ENCODE measurements at places on chromosomes 1 and 21.

DNA sequence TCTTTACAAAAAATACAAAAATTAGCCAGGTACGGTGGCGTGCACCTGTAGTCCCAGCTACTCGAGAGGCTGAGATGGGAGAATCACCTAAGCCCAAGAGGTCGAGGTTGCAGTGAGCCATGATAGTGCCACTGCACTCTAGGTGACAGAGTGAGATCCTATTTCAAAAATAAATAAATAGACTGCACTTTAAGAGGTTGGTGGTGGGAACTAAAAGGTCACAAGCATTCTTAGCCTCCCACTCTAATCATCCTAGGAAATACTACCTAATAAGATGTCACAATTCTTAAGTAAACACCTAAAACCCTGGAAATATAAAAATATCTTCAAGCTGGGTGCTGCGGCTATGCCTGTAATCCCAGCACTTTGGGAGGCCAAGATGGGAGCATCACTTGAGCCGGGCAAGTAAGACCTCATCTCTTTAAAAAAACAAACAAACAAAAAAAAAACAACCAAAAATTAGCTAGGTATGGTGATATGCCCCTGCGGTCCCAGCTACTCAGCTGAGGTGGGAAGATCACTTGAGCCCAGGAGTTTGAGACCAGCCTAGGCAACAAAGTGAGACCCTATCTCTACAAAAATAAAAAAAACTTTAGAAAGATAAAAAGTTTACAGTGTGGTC, 4.1 kb downstream of the DCAF8 start:
- no peak for DNase-seq

DNA sequence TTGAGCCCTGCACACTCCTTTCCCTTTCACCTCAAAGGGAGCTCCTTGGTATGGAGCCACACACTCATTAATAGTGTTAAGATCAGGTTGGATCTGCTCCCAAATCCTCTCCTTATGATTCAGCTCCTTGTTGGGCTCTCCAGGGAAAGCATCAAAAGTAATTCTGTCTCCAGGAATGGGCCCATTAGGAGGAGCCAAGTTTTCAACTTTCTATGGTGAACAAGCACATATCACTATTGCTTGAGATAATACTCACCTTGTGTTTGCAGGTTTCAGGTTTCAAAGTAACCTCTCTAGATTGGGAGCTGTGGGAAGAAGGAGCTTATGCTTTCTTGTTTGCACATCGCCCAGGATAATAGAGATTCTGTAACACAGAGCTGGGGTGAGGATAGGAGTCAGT, 164.8 kb downstream of the TNFSF18 start:
- peak; percentile 44 for DNase-seq

DNA sequence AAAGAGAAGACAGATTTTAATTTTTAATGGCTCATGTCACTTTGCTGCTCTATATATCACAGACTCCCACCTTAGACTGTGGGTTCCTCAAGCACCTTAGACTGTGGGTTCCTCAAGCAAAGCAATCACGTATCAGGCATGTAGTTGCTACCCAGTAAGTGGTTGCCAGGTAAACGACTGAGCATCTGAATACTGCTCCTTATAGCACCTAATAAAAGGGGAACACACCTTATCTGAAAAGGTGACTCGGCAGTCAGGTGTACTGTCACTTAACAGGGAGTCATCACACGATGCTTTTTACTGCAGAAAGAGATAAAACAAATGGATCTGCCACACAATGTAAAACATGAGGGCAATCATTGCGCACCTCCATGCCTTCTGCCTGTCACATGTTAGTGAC, 92.5 kb upstream of the LPGAT1 start:
- DNase-seq: no peak

DNA sequence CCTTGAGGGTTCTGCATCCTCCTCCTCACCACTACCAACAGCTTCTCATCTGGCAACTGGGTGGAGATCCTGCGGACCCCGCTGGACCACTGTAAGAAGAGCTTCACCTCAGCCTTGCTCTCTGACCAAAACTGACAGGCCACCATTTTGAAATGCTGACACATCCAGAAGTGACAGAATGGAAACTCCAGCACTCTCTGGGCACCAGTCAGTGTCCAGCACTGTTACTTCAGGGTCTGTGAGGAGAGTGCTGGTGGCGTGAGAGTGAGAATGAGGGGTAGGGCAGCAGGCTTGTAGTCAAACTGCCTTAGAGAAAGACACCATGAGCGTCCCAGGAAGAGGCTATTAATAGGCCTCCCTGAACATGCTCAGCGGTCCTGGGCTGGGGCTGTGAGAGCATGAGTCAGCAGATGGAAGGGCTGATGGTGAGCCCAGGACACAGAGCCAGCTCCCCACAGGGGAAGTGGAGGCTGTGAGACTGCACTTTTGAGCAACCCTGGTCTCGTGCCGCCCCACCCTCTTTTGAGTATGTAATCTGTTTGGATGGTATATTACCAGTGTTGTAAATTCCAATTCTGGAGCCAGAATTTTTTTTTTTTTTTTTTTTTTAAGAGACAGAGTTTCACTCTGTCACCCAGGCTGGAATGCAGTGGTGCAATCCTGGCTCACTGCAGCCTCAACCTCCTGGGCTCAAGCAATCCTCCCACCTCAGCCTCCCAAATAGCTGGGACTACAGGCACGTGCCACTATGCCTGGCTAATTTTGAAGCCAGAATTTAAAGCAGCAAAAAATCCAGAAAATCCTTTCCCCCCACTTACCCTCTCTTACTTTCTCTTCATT, 34.4 kb upstream of the SLC30A1 start:
- DNase-seq: peak; percentile 80

GRCh38 chr1:227749916-227750710, 14.9 kb downstream of the SNAP47 start:
- no peak for DNase-seq

GRCh38 chr1:61121631-61122030, 39.3 kb downstream of the NFIA start:
- DNase-seq: no peak

- no peak for DNase-seq
Observed at GRCh38 chr1:235050911-235051360, 77.7 kb downstream of the TOMM20 start.

- DNase-seq: no peak
Observed at GRCh38 chr1:25544819-25545218, 1.4 kb downstream of the LDLRAP1 start.

GRCh38 chr1:236377832-236378535, 16.1 kb upstream of the EDARADD start:
- no peak for DNase-seq

DNA sequence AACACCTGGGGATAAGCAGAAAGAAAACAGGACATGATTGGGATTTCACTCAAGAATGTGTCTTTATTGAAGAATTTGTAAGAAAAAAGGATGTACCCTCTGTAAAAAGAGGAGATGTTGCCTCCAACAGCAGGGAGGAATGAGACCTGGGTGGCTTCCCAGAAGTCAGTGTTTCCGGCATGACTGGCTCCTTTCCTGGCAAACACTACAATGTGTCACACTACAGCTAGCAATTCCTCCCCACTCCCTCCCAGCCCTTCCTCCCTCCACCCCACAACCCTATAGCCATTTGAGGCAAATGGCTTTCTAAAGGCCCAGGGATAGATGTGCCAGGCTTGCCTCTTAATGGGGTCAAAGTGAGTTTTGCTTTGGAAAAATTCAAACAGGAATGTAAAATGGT, 11.5 kb upstream of the COL8A2 start:
- DNase-seq: peak; percentile 63

- DNase-seq: peak; percentile 17
Observed at GRCh38 chr1:201329286-201329685, 46.0 kb downstream of the PKP1 start.

GRCh38 chr1:24111996-24112779, at the start of gene MYOM3:
TSS of gene MYOM3 (minus strand) at chr1:24112135. CDS start at chr1:24108636, 3,499 bp downstream.
- peak; percentile 37 for DNase-seq

GRCh38 chr1:209630383-209631225, 21.6 kb downstream of the LAMB3 start:
- no peak for DNase-seq

- DNase-seq: no peak
Observed at GRCh38 chr1:88217386-88217785, 466.7 kb upstream of the PKN2 start.

- no peak for DNase-seq
Observed at GRCh38 chr1:158992787-158993312, 16.9 kb upstream of the IFI16 start.

DNA sequence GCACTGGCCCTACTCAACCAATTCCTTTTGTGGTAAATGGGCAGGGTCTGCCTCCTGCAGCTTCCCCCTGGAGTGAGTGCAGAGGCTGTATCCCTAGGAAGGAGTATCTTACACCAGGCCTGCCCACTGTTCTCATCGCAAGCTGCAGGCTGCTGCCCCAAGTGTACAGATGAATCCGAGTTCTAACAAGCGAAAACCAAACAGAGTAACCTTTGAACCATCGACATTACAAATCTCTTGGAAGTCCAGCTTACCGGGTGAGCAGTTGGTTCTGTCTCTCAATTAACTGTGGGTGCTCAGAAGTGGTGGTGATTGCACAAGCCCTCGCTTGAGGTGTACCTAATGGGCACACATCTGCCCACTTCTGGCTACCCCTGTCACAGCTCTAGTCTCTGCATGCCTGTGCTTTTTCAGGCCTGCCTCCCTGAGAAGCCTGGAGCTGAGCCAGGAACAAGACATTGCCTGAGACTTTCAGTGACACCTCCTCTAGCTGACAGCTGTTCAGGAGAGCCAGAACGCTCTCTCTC, 22.7 kb downstream of the INAVA start:
- DNase-seq: no peak

- DNase-seq: no peak
Observed at GRCh38 chr21:15332572-15332971, 267.8 kb upstream of the NRIP1 start.

GRCh38 chr1:162899422-162900146, 38.6 kb upstream of the CCDC190 start:
- peak; percentile 30 for DNase-seq

GRCh38 chr1:193634876-193635275, 448.5 kb upstream of the B3GALT2 start:
- DNase-seq: no peak

DNA sequence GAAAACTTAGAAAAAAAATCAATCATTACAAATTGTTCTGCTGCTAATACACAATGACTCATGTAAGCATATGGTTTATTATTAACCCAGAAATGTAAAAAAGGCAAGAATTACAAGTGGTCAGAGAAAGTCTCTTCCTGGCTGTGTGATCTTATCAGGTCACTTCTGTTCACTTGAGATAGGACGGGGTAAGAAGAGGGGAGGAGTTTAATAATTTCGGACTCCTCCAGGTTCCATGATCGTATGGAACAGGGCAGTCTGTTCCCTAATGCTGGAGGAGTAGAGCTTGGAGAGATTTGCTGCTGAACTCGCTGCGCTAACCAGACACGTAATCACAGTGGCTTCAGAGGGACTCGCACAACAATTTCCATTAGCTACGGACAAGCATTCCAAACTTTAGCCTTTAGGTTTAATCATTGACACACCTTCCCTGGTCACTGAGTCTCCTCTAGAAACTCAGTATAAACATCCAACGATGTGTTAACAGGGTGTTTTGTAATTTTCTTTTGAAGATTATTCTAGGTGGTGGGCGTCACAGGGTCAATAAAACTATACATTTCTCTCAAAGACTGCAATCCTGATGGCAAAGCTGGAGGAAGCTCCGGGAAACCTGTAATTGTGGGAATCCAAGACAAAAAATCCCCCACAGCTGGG, 1.3 kb downstream of the CRYZ start:
- DNase-seq: no peak

DNA sequence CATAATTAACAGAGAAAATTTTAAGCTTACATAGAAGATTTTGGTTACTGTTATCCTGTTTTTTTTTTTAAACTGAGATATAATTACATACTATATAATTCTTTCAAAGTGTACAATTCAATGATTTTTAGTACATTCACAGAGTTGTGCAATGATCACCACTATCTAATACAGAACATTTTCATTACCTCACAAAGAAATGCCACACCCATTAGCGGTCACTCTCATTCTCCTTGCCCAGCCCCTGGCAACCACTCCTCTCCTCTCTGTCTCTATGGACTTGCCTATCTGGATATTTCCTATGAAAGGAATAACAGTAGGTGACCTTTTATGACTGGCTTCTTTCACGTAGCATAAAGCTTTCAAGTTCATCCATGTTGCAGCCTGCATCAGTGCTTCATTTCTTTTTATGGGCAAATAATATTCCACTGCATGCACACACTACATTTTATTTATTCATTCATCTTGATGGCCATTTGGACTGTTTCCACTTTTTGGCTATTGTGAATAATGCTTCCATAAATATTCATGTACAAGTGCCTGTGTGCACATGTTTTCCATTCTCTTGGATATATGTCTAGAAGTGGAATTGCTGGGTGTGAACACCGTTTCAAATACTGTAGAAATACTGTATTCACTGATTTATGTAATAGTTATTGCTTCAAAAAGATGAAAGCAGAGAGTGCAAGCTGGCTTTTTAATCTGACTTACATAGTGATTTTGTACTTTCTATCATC, 26.5 kb downstream of the TAF5L start:
- no peak for DNase-seq

GRCh38 chr1:57142999-57143398, 177.2 kb upstream of the C8B start:
- DNase-seq: no peak

GRCh38 chr21:36008505-36008904, 51.8 kb downstream of the SETD4 start:
- DNase-seq: no peak

DNA sequence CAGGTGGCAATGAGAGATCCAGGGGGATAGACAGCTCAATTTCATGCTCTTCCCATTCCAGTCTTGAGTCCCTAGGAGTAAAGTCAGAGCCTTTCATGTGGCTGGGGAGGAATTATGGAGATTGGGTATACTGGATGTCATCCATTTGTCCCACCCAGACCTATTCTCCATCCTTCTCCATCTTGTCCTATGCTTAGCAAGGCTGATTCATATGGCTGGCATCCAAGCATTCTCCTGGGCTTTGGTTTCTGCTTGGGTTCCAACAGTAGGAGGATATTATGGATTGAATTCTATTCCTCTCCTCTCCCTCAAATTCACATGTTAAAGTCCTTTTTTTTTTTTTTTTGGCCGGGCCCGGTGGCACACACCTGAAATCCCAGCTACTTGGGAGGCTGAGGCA, 3.8 kb upstream of the CDC20 start:
- DNase-seq: no peak

- DNase-seq: no peak
Observed at GRCh38 chr1:66777831-66778230, 23.2 kb downstream of the INSL5 start.

DNA sequence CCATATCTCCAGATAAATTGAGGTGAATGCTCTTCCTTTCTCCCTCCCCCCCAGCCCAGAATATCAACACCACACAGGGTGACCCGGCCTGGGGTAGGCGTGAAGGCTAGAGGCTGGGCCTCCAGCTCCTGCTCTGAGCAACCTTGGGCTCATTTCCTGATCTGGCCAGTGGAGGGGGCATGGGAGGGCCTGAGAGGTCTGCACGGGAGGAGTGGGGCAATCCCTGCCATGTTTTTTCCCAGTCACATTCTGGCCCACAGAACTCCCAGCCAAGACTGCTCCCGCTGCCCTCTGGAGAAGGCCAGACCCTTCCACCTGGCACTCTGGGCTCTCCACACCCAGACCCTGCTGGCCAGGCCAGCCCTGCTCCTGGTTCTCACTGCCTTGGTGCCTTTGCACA, 3.9 kb downstream of the CLDN19 start:
- no peak for DNase-seq
